ENCODE measurements at places on chromosomes 3 and 15.

DNA sequence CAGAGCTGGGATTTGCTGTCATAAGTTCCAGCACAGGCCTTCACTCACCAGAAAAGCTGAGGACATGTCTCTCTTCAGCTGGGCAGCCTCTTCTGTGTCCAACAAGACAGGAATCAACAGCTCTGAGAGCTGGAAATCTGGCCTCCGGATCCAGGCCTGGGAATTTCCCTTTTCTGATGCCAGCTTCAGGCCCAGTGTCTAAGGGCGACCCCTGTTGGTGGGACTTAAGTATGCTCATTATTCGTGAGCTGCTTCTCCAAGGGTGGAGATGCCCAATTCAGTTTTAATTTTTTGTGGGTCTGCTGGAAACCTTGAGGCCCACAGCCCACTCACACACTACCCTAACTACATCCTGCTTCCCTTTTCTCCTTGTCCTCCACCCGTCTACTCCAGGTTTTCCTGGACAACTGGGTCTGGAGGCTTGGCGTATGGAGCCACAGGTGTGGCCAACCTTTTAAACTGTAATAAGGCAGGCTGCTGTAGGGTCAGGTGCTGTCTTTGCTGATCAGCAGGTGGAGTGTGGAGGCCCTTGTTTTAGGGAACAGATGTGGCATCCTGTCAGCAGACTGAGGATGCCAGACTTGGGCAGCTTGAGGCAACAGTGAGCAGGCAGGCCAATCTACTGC is 2.6 kb upstream of the CEMIP start:
- peak; percentile 40 for DNase-seq

- DNase-seq: no peak
Measured at GRCh38 chr3:149095487-149095886, 9.2 kb upstream of the HLTF start.

- no peak for DNase-seq
Measured at GRCh38 chr3:55623786-55624185, 136.7 kb upstream of the WNT5A start.

DNA sequence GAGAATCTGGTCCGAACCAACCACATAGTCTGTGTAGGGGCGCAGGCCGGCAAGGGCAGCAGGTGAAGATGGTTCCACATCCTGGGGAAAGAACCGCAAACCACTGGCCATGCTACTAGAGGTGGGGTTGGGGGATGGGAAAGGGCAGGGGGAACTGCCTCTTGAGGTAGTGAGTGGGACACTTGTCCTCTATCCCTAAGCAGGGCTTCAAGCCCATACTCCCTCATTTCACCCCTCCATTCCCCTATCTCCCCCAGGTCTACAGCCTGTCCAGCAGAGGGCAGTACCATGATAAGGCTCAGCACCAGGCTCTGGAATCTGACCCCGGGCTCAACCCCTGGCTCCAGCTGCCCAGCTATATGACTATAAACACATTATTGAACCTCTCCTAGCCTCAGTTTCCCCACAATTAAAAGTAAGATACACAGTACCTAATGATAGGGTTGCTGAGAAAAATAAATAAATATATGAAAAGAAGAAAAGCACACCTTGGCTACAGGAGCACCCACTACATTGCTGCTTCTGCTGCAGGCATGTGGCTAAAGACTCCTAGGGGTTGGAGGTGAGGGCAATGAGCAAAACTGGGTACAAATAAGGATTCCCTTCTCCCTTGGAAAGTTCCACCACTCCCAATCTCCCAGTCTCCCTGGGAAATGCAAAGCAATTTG is 6.3 kb downstream of the GORASP1 start:
- peak; percentile 80 for DNase-seq

- no peak for DNase-seq
Measured at GRCh38 chr3:138220788-138221187, 33.7 kb downstream of the ARMC8 start.

DNA sequence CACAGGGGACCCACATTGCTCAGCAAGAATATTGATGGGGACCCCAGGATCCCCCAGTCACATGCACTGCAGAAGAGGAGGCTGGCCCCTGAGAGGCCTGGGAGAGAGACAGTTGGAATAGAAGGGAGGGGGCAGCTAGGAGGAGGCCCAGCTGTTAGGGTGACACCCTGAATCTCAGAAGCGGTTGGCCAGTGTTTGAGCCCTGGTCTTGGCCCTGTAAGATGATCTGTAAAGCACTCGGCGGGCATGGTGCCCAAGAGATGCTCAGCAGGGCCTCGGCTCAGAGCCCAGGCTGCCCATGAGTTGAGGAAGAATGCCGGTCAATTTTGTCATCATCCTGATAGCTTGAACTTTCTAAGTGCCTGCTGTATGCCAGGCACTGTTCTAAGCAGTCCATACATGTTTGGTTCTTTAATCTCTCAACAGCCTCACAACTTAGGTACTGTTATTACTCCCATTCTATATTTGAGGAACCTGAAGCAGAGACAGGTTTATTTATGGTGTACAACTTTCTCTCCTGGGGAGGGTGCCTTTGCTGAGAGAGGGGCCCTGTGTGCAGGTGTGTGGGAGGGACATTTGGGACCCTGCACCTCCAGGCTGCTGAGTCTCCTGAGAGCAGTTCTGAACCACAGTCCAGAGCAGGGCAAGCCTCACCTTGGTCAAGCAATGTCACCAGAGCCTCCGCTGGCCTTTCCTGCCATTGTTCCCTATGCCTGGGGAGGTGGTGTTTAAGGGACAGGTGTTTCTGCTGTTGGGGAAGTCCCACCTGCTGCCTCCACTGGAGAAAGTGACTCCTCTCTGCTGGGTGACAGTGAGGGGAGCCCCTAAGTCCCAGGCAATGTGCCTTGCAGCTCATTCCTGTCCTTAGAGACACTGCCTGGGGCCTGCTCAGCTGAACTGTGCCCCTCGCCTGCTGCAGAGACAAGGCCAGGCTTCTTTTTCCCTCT is 26.0 kb downstream of the SLC6A6 start:
- DNase-seq: no peak

GRCh38 chr15:54659646-54660045 is 537.1 kb downstream of the RSL24D1 start:
- DNase-seq: no peak

DNA sequence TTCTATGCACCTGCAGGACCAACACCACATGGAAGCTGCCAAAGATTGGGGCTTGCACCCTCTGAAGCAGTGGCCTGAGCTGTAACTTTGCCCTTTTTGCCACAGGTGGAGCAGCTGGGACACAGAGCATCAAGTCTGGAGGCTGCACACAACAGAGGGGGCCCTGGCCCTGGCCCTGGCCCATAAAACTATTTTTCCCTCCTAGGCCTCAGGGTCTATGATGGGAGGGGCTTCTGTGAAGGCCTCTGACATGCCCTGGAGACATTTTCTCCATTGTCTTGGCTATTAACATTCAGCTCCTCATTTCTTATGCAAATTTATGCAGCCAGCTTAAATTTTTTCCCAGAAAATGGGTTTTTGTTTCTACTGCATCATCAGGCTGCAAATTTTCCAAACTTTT is 335.5 kb downstream of the ARPP21 start:
- DNase-seq: no peak

DNA sequence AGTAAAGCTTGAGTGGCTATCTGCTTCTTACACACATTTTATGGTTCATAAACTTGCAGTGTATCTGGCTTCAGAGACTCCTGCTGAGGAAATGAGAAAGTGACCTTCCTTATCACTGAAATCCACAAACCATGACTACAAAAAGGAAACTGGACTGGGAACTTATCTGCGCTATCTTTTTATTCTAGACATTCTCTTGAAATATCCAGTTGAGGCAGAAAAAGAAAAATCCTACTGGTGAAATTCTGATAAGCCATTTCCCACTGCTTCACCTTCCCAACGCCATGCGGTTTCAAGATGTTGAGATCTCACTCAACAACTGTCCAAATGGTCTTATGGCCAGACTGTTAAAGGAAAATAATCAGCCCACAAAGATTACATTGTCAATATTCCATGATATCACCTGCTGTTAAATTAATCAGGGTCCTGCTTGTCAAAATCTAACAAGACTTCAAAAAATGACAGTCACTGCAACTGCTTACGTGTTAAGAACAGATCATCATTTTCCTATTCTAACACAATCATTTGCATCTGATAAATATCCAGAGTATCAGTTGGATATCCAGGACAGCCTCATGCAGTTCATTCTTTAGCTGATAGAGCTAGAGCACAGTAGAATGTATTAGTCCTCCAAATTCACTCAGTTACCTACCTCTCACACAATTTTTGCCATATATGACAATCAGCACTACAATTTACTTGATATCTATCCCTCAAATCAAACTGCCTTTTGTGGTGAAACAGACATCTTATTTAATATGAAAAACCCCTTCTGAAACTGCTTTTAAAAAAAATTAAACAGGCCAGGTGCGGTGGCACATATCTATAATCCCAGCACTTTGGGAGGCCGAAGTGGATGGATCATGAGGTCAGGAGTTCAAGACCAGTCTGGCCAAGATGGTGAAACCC is 538.1 kb downstream of the MAGI1 start:
- no peak for DNase-seq

GRCh38 chr3:141814375-141814774 is 51.2 kb downstream of the GRK7 start:
- DNase-seq: no peak

DNA sequence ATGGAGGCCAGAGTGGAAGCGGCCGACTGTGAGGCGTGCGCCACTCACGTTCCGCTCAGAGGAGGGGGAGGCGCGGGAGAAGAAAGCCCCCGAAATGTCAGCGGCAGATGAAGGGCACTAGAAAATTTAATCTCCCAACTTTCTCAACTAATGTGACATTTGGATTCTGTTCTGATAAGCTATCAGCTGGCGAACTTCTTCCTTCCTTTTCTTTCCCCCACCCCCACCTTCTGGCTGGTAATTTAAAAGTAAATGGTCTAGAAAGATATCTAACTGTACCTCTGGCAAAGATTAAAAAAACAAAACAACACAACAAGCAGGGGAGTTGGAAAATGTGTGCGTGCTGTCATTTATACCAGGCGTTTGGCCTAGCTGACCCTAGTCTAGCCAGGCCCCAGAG is 26.4 kb upstream of the TMEM115 start:
- DNase-seq: no peak

Data from AG20443 (cell line).